ENCODE measurements at places on chromosomes 5 and 9.

- DNase-seq, result peak; percentile 5
Observed at GRCh38 chr5:146409054-146409671, 38.0 kb upstream of the TCERG1 start.

DNA sequence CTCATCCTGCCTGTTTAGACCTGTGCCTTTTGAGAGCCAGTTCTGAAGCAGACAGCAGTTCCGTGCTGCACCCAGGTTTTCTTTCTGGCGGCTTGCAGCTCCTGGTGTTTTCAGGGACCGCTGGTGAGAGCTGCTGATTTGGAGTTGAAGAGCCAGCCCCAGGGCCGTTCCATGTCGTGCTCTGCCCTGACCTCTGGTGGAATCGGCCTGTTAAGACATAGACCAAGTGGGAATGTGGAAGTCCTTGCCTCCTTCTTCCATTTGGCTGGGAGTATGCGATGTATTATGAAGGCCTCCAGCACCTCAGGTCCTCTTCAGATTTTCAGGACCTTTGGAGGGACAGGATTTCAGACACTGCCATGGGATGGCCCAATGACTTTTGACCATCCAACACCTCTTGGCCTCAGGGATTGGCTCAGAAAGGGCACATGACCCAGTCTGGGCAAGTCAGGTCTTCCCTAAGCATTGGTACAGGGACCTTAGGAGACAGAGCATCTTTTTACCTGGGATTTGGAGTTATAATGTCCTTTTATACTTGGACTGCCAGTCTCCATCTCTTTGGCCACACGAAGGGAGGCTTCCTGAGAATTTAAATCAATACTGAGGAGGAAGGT, 136.1 kb upstream of the CLINT1 start:
- peak; percentile 63 for DNase-seq

- DNase-seq, result no peak
Observed at GRCh38 chr5:24167806-24168205, 477.0 kb downstream of the CDH10 start.

- DNase-seq, result no peak
Observed at GRCh38 chr5:151151793-151152192, 5.8 kb downstream of the ANXA6 start.

DNA sequence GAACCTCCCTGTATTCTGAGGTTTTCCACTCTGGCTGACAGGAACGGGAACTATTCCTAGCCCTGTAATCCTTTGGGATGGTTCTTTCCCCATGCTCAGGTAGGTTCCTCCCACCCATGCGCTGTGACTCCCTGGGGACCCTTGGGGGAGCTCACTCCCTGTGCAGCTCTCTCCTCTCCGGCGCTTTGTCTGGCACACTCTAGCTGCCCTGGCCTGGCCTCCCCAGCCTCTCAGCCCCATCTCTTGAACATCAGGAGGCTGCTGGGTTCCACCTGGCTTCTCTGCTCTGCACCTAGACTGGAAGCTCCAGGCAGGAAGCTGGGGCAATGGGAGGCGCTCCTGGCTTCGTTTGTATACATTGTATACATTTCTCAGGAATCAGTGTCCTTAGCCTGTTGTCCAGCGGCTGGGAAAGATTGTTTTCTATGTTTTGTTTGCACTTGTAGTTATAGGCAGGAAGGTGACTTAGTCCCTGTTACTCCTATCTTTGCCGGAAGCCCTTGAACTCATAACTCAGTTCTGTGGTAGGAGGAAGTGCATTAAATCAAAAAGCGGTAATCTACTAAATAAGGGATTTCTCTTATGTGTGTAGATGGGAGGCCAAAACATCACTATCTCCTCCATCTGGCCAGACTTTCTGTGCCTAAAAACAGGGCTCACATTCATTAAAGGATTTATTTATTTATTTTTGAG, 20.4 kb downstream of the SLC25A25 start:
- no peak for DNase-seq

GRCh38 chr5:82673057-82673809, 395.1 kb upstream of the RPS23 start:
- DNase-seq, result no peak

GRCh38 chr5:120446068-120446492, 18.0 kb upstream of the PRR16 start:
- peak; percentile 78 for DNase-seq

- DNase-seq, result no peak
Observed at GRCh38 chr9:108743901-108744371, 111.8 kb downstream of the ACTL7B start.

DNA sequence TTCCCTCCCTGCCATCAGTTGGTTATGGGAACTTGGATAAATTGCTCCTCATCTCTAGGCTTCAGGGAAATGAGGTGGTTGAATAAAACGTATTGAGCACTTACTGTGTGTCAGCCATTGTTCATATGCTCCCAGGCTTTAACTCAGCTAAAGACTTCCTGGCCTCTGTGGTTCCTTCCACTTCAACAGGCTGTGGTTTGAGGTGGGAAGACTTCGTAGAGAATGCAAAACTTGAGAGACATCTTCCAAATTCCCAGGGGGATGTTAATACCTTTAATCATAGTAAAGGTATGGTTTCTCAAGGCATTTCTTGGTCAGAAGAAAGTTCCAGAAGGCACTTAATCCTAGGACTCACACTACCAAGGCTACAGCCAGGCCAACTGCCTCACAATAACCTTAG, 1.5 kb upstream of the GPX3 start:
- DNase-seq, result no peak

DNA sequence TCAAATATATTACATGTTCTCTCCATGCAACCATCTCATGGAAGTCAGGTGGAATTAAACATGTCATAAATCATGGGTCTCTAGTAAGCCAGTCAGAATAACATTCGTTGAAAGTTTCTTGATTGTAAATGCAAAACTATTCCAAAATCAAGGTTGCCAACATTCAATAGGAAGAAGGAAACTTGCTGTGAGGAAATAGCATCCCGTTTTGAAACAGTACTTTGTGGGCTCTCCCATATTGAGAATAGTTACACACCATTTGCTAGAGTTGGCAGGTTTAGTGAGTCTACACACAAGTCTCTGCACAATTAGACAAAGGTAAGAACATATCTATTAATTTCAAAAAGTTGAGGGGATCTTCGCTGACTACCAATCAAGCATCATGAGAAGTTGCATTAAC, 338.5 kb downstream of the GLIS3 start:
- no peak for DNase-seq

GRCh38 chr5:88515881-88516819, 247.5 kb upstream of the TMEM161B start:
- DNase-seq, result no peak

DNA sequence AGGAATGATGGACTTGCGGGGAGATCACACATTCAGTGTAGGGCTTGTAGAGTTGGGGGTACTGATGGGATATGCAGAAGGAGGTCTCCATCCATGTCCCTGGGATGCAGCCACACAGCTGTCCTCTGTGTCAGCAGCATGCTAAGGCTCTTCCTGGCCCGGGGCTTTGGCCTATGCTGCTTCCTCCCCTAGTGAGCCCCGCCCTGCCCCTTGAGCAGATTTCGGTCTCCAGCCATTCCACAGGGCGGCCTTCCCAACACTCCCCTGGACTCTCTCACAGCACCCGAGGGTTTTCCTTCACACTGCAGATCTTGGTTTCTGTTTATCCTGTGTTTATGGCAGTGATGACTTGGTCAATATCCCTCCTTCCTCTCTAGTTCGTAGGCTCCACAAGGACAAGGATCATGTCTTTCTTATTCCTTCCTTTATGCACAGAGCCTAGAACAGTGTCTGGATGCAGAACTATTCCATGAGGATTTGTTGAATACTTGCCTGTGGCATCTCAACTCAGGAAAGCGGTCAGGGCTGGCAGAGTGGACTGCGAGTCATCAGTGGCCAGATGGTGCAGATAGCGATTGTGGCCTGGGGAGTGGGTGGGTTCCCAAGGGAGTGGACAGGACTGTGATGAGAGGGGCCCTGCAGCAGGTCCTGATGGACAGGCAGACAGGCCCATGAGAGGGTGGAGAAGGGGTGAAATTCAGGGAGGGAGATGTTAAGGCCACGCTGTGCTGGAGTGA, 114.2 kb downstream of the RGS3 start:
- peak; percentile 33 for DNase-seq

Measured in amniotic stem cell (primary cell).